Karpas-422 (cell line): ENCODE measurements at places on chromosomes 1 and 21.

DNA sequence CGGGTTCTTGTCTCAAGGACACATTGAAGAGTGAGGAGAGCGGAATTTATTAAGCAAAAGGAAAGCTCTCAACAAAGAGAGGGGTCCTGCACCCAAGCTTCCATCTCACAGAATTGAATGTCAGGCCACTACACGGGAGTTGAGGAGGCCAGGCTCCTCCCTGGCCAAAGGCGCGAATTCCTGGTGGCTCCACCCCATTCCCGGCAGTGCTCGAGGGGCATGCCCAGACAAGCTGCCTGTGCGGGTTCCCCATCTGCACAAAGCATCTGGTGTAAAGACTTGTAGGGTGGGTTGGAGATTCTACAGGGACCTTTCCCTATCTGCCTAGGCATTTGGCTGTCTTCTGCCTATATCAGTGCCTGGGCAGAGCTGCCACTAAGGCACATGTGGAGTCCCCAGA, 648.5 kb upstream of the PKN2 start:
- DNase-seq: no peak

DNA sequence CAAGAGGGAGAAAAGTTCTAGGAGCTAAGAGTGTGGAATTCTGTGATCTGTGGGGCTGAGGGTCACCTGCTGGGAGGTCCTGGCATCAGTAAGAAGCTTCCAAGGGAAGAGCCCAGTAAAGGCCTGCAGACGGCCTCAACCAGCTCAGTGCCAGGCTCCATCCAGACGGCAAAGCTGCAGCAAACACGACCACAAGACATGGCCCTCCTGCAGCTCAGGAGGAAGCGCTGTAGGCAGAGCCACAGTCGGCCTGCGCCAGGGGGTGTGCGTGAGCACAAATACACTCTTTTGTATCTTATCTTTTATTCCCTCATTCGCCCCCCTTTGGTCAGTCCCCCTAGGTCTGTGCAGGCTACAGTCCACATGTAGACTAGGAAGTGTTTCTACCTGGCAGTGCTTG, 13.4 kb downstream of the C1orf174 start:
- no peak for DNase-seq

DNA sequence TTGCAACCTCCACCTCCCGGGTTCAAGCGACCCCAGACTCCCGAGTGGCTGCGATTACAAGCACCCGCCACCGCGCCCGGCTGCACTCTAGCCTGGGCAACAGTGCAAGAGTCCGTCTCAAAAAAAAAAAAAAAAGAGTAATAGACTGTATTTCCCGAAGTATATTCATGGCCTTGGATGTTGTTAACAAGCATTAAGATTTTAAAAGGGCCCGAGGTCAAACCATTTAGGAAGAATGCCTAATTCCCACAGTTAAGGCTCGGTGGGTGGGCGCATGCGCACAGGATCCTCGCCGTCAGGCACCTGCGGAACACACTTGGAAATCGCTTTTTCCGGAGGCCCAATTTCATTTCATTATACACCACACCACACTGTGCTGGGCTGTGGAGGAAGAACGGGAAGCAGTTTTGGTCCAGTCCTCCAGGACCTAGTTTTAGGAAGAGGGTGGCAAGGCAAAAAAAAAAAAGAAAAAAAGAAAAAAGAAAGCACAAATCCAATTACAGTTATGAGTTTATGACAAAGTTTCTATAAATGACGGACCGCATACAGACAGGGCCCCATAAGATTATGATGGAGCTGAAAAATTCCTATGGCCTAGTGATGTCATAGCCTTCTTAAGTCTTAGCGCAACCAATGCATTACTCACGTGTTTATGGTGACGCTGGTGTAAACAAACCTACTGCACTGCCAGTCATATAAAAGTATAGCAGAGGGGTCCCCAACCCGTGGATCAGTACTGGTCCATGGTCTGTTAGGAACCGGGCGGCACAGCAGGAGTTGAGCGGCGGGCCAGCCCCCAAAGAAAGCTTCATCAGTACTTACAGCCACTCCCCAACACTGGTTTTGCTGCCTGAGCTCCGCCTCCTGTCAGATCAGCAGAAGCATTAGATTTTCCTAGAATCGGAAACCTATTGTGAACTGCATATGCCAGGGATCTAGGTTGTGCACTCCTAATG, 38.2 kb downstream of the H3-3A start:
- no peak for DNase-seq

DNA sequence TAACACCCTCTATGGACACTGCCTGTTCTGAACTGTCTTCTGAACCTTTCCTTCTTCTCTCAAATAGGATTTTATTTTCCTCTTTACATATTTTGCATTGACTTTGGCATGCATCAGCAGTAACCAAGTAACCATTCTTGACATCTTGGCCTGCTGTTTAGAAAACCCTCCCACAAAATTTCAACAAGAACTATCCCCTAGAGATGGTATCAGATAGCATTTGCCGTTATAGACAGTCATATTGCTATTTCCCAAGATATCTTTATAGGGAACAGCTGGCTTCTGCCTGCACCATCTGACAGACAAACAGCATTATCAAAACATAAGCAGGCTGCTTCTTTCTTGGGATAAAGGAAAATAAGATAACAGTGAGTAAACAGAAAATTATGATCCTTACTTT, 54.7 kb downstream of the LHX8 start:
- no peak for DNase-seq

DNA sequence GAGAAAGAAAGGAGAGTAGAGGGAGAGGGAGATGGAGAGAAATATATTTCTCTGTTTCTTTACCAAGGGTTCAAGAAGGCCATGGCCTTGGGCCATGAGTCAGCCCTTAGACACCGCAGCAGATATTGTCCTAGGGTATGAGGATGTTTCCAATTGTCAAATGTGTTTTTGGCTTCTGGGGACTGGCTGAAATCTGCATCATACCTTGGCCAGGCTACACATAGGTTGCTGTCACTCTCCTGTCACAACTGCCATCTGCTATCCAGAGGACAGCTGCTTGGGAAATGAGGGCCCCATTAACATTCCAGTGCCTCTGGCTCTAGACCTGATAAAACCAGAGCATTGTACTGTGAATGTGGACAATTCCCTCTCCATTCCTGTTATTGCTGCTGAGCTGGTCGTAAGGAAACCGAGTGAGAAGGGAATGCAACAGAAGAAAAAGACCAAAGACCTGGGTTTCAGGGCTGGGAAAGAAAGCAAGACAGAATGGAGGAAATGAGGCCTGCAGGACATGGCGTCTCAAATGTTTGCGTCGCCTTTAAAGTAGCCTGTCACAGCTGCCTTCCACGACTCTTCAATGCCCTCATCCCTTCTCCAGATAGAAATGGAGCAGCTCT, 8.8 kb upstream of the PIGC start:
- no peak for DNase-seq

GRCh38 chr1:153498746-153499145, 37.0 kb downstream of the S100A6 start:
- no peak for DNase-seq

GRCh38 chr21:36965720-36966065, 776 bp downstream of the HLCS start:
- no peak for DNase-seq

DNA sequence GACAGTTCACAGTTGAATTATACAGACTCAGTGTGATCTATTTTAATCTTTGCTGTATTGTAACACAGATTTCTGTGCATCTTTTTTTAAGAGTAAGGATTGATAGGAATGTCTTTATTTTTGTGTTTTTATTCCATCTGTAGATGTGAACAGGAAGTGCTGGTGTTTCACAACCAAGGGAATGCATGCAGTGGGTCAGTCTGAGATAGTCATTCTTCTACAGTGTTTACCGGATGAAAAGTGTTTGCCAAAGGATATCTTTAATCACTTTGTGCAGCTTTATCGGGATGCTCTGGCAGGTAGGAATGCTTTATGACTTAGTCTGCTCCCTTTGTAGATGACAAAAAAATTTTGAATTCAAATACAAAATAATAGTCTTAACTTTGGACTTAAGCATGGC, 84.5 kb downstream of the CC2D1B start:
- DNase-seq: no peak

DNA sequence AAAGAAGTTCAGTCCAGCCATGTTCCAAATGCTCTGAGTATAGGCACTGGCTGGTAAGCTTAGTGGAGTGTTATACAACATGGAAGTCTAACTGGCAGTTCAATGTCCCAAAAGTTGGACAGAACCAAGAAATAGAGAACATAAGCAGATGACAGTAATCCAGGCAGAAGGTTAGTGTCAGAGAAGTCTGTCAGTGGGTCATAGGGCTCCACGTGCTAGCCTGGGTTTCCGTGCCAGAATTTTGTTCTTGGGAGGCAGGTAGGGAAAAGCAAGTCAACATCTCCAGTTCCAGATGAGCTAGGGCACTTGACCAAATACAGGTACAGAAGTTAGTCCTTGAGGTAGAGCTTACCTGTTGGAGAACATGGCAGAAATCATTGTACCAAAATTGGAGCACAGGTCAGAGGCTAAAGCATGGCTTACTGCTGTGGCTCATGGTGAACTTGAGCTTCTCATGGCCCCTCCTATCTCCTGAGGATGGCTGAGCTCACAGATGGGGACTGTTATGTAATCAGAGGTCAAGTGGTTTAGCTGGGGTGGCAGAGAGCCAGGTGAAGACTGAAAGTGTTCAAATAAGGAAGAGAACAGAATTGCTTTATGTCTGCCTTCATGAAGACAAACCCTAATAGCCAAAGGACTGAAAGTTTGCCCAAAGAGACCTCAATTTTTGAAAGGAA, 170.8 kb downstream of the NFIA start:
- DNase-seq: peak; percentile 58

GRCh38 chr1:27118440-27118689, 36.6 kb downstream of the SLC9A1 start:
- no peak for DNase-seq

GRCh38 chr1:103267893-103268292, 159.6 kb upstream of the COL11A1 start:
- no peak for DNase-seq

- no peak for DNase-seq
Observed at GRCh38 chr1:21089731-21090130, 87.0 kb downstream of the EIF4G3 start.

DNA sequence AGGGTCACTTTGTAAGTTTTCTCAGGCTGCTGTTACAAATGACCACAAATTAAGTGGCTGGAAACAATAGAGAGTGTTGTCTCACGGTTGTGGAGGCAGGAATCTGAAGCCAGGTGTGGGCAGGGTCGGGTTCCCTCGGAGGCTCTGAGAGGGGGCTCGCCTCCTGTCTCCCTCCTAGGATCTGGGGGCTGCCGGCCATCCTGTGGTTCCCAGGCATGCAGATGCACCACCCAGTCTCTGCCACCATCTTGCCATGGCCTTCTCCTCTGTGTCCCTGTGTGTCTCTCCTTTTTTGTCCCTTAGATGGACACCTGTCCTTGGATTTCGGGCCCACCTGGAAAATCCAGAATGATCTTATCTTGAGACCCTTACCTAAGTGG, 4.8 kb downstream of the TP73 start:
- no peak for DNase-seq

- no peak for DNase-seq
Observed at GRCh38 chr1:29502225-29502910, 266.0 kb downstream of the PTPRU start.

DNA sequence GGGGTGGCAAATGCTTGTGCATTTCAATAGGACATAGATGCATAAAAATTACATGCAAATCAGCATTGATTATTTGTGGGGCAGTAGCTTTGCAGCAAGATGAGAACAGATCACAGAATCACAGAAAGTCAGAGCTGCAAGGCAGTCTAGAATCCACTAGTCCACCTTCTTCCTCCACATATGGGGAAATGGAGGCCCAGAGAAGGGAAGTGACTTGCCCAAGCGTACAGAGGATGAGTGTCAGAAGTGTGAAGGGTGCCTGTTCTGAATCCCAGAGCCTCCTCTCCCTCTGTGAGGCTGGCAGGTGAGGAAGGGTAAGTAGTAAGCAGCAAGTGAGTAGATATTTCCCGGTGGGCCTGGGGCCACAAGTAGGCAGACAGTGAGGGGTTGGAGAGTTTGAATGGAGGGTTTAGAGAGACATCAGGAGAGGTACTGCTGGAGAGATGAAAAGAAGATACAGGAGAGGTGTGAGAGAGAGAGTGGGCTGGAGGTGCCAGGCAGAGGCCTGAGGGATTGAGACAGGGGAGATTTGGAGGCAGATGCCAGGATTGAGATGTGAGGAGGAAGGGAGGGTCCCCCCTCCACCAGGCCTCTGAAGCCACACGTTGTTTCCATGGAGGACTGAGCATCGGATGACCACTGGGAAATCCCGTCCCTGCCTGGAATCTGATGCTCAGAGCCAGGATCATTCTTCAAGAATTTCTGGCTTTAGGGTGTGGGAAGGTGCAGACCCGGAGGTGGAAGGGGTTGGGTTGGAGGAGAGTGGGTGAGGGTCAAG, 4.8 kb upstream of the MYOG start:
- no peak for DNase-seq

- DNase-seq: no peak
Observed at GRCh38 chr1:234913771-234914170, 214.9 kb downstream of the TOMM20 start.

DNA sequence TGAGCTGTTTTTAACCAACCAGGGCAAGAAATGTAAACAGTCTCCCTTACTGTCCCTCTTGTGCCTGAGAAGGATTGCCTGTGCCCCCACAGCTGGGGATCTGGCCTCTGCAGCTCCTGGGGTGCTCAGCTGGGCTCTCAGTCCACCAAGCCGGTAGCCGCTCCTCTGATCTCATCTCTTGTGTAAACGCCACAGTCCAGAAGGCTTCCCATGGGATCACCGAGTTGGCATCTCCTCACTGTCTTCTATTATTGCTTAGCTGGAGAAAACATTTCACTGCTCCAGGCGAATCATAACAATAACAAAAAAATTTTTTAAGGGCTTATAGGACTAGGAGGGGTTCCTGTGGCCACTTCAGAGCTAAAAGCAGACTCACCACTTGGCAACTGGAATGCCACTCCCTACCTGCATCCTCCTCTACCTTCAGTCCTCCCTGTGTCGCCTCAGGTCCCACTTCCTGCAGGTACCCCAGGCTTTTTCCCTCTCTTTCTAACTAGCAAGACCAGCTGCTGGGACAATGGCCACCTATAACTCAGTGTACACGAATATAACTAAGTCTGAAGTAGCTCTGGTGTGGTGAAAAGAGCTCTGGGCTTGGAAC, 75.8 kb downstream of the ATP1A1 start:
- DNase-seq: no peak

GRCh38 chr1:54811739-54812655, 10.9 kb upstream of the TTC22 start:
- no peak for DNase-seq

DNA sequence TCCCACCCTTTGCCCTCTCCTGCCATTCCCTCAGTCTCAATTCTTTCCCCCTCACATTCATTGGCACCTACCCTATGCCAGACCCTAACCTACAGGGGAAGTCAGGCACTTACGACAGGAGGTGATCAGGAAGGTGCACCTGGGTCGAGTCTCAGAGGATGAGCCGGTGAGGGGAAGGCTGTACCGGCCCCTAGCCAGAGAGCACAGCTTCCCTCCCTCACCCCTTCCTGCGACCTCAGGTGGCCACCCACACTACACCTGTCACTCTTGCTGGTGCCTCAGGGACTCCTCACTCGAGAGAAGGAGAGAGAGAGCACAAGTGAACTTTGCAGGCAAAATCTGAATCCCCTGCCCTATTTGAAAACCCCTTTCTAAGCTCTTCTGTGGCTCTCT, 1.7 kb upstream of the MYOM3 start:
- DNase-seq: no peak
